ENCODE measurements at places on chromosomes 13 and 19.

- H3K27ac ChIP-seq: no peak within 1 kb of the TSS
- H3K36me3 ChIP-seq: no peaks in the 10 kb centered on the region
- H3K27me3 ChIP-seq: no peaks in the 10 kb centered on the region
Measured at GRCh38 chr19:55986487-55986886, at the start of gene NLRP5. Gene NLRP5, plus strand, starts transcription at chr19:55986775.

GRCh38 chr13:106520251-106521054, 15.0 kb downstream of the EFNB2 start:
- peak; percentile 56 for DNase-seq
- H3K4me3 ChIP-seq: no peak overlapping the region
- no peaks in the 10 kb centered on the region for H3K36me3 ChIP-seq
- H3K27ac ChIP-seq: peak overlapping the region; percentile 22
- no peaks in the 10 kb centered on the region for H3K27me3 ChIP-seq
- peaks cover 6% of the 10 kb centered on the region for H3K4me1 ChIP-seq

- peak; percentile 68 for DNase-seq
- H3K36me3 ChIP-seq: no peaks in the 10 kb centered on the region
- no peaks in the 10 kb centered on the region for H3K4me1 ChIP-seq
- H3K27me3 ChIP-seq: peaks cover 4% of the 10 kb centered on the region
- H3K27ac ChIP-seq: no peak overlapping the region
- H3K4me3 ChIP-seq: no peak overlapping the region
Measured at GRCh38 chr13:39616087-39616694, 13.2 kb upstream of the LHFPL6 start.

- H3K36me3 ChIP-seq: peaks cover 43% of the 10 kb centered on the region
- peaks cover 34% of the 10 kb centered on the region for H3K4me1 ChIP-seq
- peak; percentile 27 for DNase-seq
- no peaks in the 10 kb centered on the region for H3K27me3 ChIP-seq
Measured at GRCh38 chr19:42286349-42287016, 15.4 kb upstream of the PRR19 start.

DNA sequence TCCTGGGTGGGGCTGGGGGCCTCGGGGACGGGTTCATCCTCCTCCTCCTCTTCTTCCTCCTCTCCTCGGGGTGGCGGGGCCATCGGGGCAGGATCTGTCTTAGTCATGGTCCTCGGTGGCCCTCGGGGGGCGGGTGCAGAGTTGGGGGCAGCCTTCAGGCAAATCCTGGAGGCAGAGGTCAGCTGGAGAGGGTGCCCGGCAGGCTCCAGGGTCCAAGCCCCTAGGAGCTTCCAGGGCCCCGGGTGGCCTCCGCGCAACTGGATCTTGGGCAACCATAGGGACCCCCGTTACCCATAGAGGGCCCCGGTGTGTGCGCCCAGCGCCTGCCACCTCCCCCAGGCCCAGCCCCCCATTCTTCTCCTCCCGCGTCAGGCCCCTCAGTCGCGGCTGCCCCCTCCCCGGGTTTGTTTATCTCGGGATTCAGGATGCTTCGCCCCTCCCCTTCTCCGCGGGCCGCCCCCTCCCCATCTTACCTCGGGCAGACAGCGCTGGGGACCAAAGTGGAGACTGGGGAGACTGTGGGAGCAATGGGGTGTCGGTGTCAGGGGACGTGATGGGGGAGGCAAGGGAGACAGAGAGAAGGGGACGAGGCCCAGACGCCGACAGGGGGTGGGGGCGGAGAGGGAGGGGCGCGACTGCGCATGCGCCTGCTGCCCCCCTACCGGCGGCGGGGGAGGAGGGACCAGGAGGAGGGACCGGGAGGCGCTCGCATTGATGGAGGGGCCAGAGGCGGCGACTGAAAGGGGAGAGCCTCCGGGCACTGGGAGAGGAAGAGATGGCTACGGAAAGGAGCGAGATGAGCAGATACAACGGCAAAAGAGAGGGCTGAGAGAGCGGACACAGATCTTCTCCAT, at the start of gene CLIP3:
Gene CLIP3 (minus strand): TSS at position 623 of the 854 bp plus-strand sequence. CDS start 516 bp downstream, at position 107.
- DNase-seq: peak; percentile 62
- peak within 1 kb of the TSS; percentile 99 for H3K4me3 ChIP-seq
- H3K4me1 ChIP-seq: peaks cover 5% of the 10 kb centered on the region

DNA sequence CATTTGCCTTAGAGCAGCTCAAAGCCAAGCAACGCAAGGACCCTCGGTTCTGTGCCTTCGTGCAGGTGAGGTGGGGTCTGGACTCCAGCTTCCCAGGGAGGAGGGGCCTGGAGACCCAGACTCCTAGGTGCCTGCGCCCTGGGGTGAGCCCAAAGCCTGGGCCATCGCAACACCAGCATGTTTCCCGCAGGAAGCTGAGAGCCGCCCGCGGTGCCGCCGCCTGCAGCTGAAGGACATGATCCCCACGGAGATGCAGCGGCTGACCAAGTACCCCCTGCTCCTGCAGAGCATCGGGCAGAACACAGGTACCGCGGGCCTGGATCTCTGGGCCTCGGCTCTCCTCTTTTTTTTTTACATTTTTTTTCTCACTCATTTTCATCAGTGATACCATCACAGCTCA, 19.6 kb downstream of the ARHGEF1 start:
- no peak for DNase-seq
- peaks cover 74% of the 10 kb centered on the region for H3K36me3 ChIP-seq
- H3K4me1 ChIP-seq: no peaks in the 10 kb centered on the region
- no peak overlapping the region for H3K4me3 ChIP-seq
- no peaks in the 10 kb centered on the region for H3K27me3 ChIP-seq

DNA sequence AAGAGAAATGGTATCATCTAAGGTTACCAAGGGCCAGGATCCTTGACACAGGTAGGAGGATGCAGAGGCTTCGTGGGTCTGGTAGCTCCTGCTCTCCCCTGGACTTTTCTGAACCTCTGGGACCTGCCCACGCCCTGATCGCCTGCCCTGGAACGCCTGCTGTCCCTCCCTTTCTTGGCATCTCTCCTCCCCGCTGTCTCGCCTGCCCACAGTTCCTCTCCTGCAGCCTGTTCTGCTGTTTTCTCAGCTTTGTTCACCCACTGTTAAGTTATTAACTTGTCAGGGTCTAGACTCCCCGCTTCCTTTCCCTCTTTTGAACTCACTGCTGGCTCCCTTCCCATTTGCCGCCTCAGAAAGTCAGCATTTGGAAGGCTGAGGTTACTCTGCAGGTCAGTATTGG, 19.8 kb downstream of the SERP2 start:
- H3K4me3 ChIP-seq: no peak overlapping the region
- H3K27ac ChIP-seq: no peak overlapping the region
- H3K27me3 ChIP-seq: peaks cover 2% of the 10 kb centered on the region
- H3K4me1 ChIP-seq: peaks cover 3% of the 10 kb centered on the region
- no peak for DNase-seq
- no peaks in the 10 kb centered on the region for H3K36me3 ChIP-seq

DNA sequence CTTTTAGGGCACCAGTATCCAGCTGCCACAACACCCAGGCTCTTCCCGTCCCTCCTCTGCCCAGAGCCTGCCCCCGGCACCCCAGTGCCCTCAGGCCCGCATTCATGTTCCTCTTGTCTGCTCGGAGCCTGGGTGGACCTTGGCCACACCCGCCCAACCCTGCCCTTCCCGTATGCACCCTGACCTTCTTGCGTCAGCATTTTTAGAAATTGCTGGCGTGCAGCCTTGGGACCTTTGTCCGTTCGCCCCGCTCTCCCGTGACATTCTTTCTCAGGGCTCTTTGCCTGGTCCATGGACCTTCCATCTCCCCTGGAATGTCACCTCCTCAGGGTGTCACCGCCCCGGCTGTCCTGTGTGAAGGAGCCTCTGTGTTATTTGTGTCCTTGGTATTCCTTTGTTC, 7.6 kb downstream of the NUCB1 start:
- no peak overlapping the region for H3K4me3 ChIP-seq
- H3K27ac ChIP-seq: no peak overlapping the region
- H3K4me1 ChIP-seq: no peaks in the 10 kb centered on the region
- H3K27me3 ChIP-seq: no peaks in the 10 kb centered on the region
- no peak for DNase-seq
- peaks cover 52% of the 10 kb centered on the region for H3K36me3 ChIP-seq

DNA sequence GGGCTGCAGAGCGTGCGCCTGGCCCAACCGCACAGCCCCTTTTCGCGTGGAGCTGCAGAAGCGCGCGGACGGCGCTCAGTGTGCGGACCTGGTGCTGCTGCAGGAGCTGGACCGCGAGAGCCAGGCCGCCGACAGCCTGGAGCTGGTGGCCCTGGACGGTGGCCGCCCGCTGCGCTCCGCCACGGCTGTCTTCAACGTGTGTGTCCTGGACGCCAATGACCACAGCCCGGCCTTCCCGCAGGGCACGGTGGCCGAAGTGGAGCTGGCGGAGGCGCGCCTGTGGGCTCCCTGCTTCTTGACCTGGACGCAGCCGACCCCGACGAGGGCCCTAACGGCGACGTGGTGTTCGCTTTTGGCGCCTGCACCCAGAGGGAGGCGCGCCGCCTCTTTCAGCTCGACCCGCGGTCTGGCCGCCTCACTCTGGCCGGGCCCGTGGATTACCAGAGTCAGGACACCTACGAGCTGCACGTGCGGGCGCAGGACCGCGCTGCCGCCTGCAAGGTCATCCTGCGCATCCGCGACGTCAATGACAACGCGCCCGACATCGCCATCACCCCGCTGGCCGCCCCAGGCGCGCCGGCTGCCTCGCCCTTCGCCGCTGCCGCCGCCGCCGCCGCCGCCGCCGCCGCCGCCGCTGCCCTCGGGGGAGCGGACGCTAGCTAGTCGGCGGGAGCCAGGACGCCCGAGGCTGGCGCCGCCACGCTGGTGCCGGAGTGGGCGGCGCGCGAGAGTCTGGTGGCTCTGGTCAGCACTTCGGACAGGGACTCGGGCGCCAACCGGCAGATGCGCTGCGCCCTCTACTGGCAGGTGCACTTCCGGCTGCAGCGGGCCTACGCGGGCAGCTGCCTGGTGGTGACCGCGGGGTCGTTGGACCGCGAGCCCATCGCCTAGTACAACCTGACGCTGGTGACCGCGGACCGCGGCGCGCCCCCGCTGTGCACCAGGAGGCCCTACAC, 172.2 kb downstream of the OLFM4 start:
- H3K27me3 ChIP-seq: no peaks in the 10 kb centered on the region
- DNase-seq: peak; percentile 1
- H3K4me1 ChIP-seq: no peaks in the 10 kb centered on the region
- no peak overlapping the region for H3K27ac ChIP-seq
- H3K36me3 ChIP-seq: no peaks in the 10 kb centered on the region

DNA sequence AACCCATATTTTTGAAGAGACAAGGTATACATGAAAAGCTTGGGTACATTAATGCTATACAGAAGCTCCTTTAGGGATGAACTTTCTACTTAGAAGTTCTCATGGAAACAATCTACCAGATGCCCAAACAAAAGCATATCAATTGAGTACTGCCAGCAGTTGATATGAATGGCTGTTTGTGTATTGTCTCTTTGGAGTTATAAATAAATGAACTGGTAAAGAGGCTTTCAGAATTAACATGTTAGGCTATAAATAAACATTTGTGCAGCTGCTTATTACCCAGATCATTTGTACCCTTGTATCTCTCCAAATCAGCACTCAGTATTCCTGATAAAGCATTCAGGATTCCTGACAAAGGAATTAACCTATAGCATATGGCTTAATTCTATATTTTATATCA, 418.9 kb downstream of the FGF14 start:
- no peak overlapping the region for H3K27ac ChIP-seq
- no peaks in the 10 kb centered on the region for H3K27me3 ChIP-seq

GRCh38 chr19:7010722-7011593, 10.3 kb downstream of the MBD3L2B start:
- no peaks in the 10 kb centered on the region for H3K4me1 ChIP-seq
- DNase-seq: no peak
- H3K27ac ChIP-seq: no peak overlapping the region
- no peaks in the 10 kb centered on the region for H3K27me3 ChIP-seq

DNA sequence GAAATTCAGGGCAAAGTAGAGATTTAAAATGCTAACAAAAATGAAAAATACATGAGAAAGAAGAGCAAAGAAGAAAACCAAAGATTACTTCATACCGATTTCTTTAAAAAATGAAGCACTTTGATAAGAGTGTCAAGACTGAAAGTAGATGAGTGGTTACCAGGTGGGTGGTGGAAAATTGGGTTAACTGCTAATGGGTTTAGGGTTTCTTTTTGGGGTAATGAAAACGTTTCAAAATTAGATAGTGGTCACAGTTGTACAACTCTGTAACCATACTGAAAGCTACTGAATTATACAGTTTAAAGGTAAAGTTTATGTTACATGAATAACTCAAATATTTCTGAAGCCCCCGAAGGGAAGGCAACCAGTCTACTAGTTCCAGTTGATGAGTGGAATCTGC, 179.4 kb downstream of the NDFIP2 start:
- H3K4me1 ChIP-seq: no peaks in the 10 kb centered on the region
- no peak for DNase-seq
- no peak overlapping the region for H3K4me3 ChIP-seq
- H3K27me3 ChIP-seq: no peaks in the 10 kb centered on the region
- H3K36me3 ChIP-seq: no peaks in the 10 kb centered on the region

DNA sequence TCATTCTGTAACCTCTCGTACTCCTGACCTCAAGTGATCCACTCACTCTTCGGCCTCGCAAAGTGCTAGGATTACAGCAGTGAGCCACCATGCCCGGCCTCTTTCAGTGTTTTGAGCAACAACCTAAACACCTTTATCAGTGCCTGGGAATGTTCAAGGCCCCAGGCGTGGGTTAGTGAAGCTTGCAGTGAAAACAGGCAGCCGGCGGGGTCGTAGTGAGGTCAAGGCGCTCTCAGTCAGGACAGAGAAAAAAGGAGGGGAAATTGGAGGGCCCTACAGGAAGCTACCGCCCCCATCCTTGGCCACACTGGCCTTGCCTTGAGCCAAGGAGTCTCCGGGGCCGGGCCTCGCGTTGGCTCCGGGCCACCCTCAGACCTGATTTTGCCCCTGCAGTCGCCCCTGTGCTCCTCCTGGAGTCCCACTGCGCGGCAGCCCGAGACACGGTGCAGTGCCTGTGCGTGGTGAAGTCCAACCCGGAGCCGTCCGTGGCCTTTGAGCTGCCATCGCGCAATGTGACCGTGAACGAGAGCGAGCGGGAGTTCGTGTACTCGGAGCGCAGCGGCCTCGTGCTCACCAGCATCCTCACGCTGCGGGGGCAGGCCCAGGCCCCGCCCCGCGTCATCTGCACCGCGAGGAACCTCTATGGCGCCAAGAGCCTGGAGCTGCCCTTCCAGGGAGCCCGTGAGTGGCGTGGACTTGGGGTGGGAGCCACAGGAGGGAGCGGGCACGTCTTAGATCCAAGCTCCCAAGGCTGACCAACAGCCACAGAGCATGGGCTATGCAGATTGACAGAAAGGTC, 17.7 kb downstream of the MAG start:
- H3K4me1 ChIP-seq: no peaks in the 10 kb centered on the region
- no peaks in the 10 kb centered on the region for H3K36me3 ChIP-seq
- no peak overlapping the region for H3K4me3 ChIP-seq
- peak; percentile 16 for DNase-seq
- no peak overlapping the region for H3K27ac ChIP-seq

DNA sequence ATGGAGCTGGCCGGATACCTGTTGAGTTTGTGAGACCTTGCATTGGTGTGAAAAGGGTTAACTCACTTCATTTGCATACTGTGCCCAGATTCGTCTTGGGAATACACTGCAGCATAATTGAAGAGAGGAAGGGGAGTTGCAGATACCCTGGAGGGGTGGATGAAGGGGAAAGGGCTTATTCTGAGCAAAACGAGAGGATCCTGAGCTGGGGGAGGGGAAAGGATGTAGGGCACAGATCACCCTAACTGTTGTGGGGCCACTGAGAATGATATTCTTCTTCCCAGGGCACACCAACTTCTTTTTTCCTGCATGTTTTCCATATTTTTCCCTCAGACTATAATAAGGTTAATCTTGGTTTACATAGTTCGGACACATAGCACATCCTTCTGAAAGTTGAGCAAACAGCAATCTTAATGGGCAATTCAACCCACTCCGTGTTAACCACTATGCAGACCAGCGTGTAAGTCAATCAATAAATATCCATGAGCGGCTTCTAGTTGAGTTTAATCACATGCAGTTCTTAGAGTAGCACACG, 11.7 kb upstream of the PTPRS start:
- no peak overlapping the region for H3K27ac ChIP-seq
- no peak overlapping the region for H3K4me3 ChIP-seq
- peak; percentile 15 for DNase-seq
- peaks cover 38% of the 10 kb centered on the region for H3K27me3 ChIP-seq
- H3K36me3 ChIP-seq: no peaks in the 10 kb centered on the region

All from IMR-90 (cell line).